ENCODE measurements at places on chromosomes 5 and 9.
A peak's percentile ranks its signal among the peaks of the same experiment; 100 is the strongest.

DNA sequence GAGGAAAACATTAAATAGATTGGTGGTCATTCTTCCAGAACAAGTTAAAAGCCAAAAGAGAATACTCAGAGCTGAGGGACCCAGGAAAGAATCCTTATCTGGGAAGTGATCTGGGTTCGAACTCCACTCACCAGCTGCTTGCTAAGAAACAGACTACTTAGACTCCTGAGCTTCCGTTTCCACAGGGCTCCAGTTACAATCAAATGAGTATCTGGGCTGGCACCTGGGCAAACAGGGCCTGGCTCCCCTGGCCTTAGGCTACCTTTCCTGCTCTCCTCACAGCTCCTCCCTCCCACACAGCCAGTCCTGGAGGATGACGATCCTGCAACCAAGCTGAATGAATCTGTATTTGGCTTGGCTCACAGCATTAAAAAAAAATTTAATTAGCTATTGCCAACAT lies 2.5 kb downstream of the MAPK9 start:
- no peak for ATAC-seq

DNA sequence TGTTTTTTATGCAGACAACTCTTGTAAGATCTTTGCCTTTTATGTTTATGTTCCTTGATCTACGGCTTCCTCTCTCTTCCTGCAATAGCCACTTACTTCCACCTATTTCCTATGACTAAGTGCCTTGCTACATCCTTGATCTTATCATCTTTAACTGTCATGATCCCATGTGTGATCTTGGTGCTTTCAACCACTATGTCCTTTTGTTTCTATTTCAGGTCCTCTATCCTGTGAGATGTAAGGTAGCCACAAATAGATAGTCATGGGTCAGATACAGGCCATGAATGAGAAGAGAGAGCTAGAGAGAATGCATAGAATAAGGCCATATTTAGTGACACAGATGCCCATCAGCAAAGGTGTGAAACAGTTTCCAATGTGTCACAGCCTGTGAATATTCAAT lies 243.6 kb upstream of the HAPLN1 start:
- ATAC-seq: no peak

DNA sequence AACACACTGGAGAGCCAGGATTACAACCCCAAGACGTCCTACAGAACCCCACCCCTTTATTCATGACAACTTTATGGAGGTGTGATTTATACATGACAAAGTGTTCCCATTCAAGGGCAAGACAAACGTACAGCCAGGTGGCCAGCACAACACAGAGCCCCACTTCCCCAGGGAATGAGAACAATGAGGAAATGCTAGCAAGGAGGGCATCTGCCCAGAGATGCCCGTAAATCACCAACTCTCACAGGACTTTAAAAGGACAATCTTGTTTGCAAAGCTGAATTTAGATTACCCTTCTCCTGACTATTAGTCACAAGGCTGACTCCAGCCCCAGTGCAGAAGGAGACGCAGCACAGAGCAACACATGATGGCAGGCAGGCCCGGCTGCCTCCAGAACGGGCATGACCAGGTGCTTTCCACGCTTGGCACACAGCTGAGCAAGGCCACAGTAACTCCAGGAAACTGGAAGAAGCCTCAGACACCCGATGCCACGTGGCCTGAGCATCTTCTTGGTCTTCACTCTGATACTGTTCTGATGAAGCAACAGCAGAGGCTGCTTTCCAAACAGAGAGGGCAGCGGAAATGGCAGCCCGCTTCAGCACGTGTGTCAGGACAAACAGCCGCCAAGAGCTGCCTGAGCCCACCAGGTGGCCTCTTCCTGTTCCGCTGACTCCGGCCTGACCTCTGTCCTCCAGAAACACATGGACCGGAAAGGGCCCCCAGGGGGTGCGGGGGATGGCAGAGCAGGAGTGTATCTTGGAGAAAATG lies 51.4 kb downstream of the ROR2 start:
- no peak for ATAC-seq

DNA sequence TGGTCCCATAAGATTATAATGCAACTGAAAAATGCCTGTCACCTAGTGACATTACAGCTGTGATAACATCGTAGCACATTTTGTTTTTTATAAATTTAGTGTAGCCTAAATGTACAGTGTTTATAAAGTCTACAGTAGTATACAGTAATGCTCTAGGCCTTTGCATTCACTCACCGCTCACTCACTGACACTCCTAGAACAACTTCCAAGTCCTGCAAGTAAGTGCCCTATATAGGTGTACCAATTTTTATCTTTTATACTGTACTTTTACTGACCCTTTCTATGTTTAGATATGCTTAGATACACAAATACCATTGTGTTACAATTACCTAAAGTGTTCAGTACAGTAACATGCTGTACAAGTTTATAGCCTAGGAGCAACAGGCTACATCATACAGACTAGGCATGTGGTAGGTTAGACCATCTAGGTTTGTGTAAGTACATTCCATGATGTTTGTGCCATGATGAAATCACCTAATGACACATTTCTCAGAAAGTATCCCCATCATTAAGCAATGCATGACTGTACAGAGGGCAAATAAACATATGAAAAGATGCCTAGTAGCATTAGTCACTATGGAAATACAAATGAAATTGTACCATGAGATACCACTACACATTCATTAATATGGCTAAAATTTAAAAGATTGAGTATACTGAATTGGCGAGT lies 127.6 kb downstream of the TRPM6 start:
- ATAC-seq: peak; percentile 41

GRCh38 chr5:61995486-61995885 lies 310.5 kb upstream of the KIF2A start:
- ATAC-seq: no peak

GRCh38 chr5:90111364-90112032 lies 298.1 kb downstream of the CETN3 start:
- no peak for ATAC-seq

- ATAC-seq: no peak
Observed at GRCh38 chr5:141608557-141608956, 10.2 kb downstream of the DIAPH1 start.

- no peak for ATAC-seq
Observed at GRCh38 chr5:10679336-10679988, 81.6 kb downstream of the DAP start.

GRCh38 chr5:756865-757345 lies 27.6 kb downstream of the ZDHHC11B start:
- ATAC-seq: no peak

DNA sequence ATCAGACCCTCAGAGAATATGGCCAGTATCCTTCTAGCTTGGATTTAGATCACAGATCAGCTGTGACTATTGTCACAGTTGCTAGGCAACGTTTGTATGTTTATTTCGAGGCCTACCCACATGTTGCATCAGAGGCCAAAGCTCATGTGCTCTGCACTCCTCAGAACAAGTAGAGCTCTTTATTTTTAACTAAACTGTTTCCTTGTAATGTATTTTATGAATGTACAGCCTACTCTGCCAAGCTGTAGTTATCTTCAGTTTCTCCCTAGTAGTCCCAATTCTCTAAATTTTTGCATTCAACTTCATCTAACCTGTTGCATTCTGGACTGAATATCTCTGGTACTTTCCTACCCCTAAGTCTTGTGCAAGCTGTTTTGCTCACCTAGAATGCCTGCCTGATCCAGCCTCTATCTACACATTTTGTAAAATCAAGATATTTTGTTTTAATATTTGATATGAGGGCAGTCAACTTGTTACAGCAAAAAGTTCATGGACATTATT lies 52.8 kb downstream of the CAST start:
- ATAC-seq: peak; percentile 61

GRCh38 chr9:108698231-108698630 lies 157.6 kb downstream of the ACTL7B start:
- ATAC-seq: no peak

- peak; percentile 41 for ATAC-seq
Observed at GRCh38 chr9:27499451-27499850, 24.6 kb upstream of the IFNK start.

GRCh38 chr9:35763803-35764202 lies 9.7 kb upstream of the MSMP start:
- ATAC-seq: no peak

- ATAC-seq: no peak
Observed at GRCh38 chr5:164581889-164582288, 1076.5 kb downstream of the MAT2B start.

DNA sequence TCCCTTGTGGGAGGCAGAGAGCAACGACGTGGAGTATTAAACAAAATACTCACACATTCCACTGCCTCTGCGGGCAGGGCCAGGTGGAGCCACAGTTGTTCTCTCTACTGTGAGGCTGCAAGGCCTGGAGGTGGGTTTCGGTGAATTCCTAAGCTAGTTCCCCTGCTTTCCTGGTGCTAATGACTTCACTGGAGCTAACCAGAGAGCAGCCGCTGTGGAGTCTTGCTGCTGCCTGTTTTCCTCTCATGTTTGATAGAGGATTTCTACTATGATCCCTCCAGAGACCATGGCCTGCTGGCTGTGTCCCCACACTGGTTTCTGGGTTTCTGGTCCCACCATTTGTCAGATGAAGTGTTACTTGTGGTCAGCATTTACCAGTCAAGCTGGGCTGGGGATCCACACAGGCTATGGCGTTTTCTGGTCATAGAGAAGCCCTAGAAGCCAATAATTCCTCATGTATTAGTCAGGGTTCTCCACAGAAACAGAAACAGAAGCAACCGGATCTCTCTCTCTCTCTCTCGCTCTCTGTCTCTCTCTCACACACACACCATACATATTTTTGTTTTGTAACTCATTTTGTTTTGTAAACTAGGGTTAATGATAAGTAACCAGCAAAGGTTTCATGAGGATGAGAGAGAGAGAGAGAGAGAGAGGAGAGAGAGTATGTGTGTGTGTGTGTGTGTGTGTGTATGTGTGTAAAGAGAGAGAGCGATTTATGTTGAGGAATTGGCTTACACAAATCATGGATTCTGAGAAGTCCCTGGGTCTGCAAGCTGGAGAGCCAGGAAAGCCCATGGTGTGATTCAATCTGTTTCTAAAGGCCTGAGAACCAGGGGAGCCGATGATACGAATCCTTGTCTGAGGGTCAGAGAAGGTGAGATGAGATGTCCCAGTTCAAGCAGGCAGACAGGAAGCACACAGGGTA lies 403.0 kb downstream of the GADD45G start:
- no peak for ATAC-seq

- ATAC-seq: no peak
Observed at GRCh38 chr9:129879991-129880653, 44.9 kb downstream of the USP20 start.

DNA sequence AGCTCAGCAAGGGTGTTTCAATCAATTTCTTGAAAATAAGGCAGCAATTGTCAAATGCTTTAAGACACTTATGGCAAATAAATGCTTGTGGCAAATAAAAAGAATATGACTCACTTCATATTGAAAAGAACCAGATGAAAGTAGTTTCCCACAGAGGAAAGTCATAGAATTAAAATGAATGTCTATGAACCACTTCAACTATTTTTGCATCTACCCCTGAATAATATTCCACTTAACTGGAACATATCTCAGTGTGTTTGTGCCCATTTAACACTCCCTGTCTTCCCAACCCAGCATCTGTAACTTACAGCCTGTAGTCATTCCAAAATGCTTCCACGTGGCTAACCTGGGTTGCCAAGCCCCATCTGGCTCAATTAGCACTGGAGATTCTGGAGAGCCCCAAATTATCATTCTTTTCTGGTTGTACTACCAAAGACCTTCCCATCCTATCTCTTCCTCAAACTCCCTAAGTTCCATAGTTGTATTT lies 84.7 kb downstream of the FEM1C start:
- no peak for ATAC-seq

- ATAC-seq: no peak
Observed at GRCh38 chr5:16034319-16035001, 145.1 kb downstream of the MARCHF11 start.

- ATAC-seq: no peak
Observed at GRCh38 chr9:99350461-99350860, 128.4 kb downstream of the SEC61B start.

DNA sequence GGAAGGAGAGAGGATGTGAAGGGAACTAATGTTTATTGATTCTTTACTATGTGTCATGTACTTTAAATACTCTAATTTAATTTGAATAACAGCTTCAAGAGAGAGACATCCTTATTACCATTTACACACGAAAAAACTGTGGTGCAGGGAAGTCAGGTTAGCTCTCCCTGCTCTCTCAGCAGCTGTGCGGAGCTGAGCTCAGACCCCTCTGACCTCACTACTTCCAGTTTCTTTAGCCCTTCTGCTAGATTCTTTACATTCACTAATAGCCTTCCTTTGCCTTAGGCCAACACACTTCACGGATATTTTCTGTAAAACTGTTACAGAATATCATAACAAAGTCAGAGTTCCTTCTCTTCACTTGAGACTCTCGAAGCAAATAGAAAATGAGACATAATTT lies 131.3 kb upstream of the ARRDC3 start:
- ATAC-seq: no peak

GRCh38 chr5:59104400-59105127 lies 521.7 kb downstream of the RAB3C start:
- ATAC-seq: no peak

DNA sequence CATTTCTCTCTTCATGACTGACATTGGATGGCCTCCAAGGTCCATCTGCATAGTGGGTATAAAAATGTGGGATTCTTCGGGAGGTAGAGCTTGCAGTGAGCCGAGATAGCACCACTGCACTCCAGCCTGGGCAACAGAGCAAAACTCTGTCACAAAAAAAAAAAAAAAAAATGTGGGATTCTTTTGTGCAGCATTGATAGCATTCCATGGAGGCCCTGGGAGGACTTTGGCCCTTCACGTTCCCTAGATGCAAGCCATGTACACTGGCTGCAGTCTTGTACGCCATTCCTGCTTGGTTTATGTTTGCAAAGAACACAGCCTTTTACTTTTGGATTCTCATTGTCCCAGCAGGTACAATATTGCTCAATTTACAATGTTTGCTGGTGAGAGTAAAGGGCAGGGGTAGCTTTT lies 157.8 kb downstream of the SLCO4C1 start:
- no peak for ATAC-seq

- ATAC-seq: no peak
Observed at GRCh38 chr5:66174338-66174737, 30.2 kb downstream of the SREK1 start.

DNA sequence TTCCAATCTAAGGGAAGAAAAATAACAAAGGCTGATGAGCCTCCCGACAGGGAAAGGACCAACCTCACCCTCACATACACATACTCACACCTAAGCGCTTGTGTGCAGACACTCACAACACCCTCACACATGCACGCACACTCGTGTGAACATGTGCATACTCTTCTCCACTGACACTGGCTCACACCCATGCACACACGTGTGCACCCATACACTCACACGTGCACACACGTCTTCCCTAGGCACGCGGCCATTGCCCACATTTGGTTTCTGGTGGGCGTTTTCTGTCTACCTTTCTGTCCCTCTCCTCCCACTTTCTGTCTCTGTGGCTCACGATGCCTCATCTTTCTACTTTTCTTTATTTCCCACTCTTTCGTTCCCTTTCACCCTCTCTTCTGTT lies 169.7 kb upstream of the MVB12B start:
- no peak for ATAC-seq

GRCh38 chr5:43485406-43485805 lies 1.7 kb upstream of the TMEM267 start:
- ATAC-seq: no peak

DNA sequence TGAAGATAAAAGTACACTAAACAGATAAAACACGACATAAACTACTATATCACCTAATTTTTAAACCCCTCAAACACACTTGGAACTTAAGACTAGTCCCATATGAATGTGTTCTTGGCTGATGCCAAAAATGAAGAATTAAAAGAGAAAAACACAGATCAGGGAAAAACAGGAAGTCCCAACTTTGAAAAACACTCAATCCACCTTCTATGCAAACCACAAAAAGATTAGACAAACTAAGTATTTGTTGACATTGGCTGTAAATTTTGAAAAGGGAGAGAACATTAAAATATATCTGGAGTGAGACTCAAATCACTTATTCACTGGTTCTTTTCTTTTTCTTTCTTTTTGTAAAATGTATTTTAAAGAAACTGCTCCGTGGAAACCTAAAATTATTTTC lies 81.4 kb downstream of the ANKH start:
- ATAC-seq: no peak
